ENCODE measurements at places on chromosomes 4 and X.

- no peaks in the 10 kb centered on the region for H3K36me3 ChIP-seq
- H3K4me1 ChIP-seq = no peaks in the 10 kb centered on the region
- H3K4me3 ChIP-seq = no peak overlapping the region
- no peak overlapping the region for H3K27ac ChIP-seq
- DNase-seq = no peak
Measured at GRCh38 chrX:134774190-134775048, 116.1 kb upstream of the PLAC1 start.

DNA sequence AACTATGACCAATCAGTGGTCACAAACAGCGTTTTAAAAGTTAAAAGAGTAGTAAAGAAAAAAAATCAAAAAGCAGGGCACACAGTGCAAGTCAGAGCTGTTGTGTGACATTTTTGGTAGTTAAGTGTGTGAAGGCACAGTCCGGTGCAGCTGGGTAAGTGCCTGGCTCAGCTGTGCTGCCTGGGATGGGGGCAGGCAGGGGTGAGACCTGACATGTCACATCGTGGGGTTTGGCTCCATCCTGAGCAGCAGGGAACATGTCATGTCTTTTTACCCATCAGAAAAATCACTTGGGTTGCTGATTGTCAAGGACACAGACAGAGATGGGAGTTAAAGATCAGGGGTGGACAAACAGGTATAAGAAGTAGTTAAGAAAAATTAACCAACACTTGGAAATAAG lies 125.1 kb downstream of the NSUN7 start:
- H3K27me3 ChIP-seq = no peaks in the 10 kb centered on the region
- no peak overlapping the region for H3K27ac ChIP-seq
- no peaks in the 10 kb centered on the region for H3K36me3 ChIP-seq
- no peak overlapping the region for H3K4me3 ChIP-seq
- no peaks in the 10 kb centered on the region for H3K4me1 ChIP-seq
- no peak for DNase-seq

GRCh38 chrX:150375243-150375770 lies 12.2 kb downstream of the MAMLD1 start:
- H3K36me3 ChIP-seq = no peaks in the 10 kb centered on the region
- H3K4me3 ChIP-seq = no peak overlapping the region
- H3K4me1 ChIP-seq = no peaks in the 10 kb centered on the region
- no peak for DNase-seq
- no peaks in the 10 kb centered on the region for H3K27me3 ChIP-seq
- no peak overlapping the region for H3K27ac ChIP-seq

- H3K27ac ChIP-seq = no peak overlapping the region
- no peaks in the 10 kb centered on the region for H3K27me3 ChIP-seq
- DNase-seq = no peak
- no peaks in the 10 kb centered on the region for H3K36me3 ChIP-seq
Measured at GRCh38 chr4:43456383-43456782, 563.9 kb downstream of the GRXCR1 start.

DNA sequence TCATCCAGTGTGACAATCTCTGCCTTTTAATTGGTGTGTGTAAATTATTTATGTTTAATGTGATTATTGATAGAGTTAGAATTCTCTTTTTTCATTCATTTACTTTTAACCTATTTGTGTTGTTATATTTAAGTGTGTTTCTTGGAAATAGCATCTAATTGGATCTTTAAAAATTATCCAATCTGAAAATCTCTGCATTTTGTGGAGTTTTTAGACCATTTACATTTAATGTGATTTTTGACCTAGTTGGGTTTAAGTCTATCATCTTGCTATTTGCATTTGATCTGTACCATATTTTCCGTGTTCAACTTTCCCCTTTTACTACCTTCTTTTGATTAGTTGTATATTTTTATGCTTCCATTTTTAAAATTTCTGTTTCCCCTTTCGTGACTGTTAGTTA lies 71.3 kb downstream of the TENM3 start:
- H3K36me3 ChIP-seq = no peaks in the 10 kb centered on the region
- no peak overlapping the region for H3K4me3 ChIP-seq
- no peak for DNase-seq
- H3K27ac ChIP-seq = no peak overlapping the region
- no peaks in the 10 kb centered on the region for H3K4me1 ChIP-seq

DNA sequence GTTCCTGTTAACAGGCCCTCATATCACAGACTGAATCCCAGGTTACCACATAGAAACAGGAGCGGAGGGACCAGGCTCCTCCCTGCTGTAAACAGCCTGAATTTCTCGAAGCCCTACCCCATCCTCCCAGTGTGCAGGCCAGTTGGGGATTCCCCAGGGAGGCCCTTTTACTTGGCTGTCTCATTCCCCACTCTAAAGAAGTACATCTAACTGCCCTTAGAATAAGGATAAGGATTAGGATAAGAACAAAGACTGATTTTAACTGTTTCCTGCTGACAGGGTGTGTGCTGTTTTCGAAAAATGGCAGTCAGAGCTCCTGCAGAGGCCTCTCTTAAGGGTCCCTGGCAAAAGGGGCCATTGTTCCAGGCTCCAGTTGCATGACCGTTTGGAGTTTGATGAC lies 133.7 kb downstream of the PAPSS1 start:
- no peak overlapping the region for H3K4me3 ChIP-seq
- H3K36me3 ChIP-seq = no peaks in the 10 kb centered on the region
- no peak overlapping the region for H3K27ac ChIP-seq

DNA sequence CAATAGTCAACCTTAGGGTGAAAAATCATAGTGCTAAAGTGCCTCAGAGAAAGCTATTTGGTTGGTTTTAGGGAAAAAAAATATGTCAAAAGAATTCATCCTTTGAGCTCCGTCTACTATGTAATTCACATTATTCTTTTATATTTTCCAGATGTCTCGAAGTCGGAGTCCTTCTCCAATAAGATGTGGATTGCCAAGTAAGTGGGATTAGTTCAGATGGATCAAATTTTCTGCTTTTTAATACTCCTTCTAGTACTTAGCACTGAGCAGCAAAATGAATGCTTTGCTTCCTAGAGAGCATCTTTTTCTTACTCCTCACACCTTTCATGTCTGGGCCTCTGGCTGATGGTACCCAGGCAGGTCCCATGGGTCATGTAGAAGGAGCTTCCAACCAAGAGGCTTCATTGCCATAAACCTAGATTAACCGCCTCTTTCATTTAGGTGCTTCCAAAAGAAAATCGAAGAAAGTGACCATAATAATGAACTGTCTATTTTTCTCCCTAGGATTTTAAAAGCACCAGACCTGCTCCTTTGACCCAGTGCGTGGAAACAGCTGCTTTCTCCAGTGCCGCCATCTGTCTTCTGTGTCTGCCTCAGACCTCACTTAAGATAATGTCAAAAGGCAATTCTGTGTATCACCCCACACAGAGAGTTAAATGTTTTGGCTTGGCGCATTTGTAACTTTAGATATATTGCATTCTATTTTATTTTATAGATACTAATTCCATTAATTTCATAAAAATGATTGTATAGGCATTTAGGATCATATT lies 43.5 kb downstream of the SPATA18 start:
- no peak overlapping the region for H3K4me3 ChIP-seq
- no peaks in the 10 kb centered on the region for H3K36me3 ChIP-seq
- H3K27me3 ChIP-seq = no peaks in the 10 kb centered on the region
- H3K27ac ChIP-seq = no peak overlapping the region

DNA sequence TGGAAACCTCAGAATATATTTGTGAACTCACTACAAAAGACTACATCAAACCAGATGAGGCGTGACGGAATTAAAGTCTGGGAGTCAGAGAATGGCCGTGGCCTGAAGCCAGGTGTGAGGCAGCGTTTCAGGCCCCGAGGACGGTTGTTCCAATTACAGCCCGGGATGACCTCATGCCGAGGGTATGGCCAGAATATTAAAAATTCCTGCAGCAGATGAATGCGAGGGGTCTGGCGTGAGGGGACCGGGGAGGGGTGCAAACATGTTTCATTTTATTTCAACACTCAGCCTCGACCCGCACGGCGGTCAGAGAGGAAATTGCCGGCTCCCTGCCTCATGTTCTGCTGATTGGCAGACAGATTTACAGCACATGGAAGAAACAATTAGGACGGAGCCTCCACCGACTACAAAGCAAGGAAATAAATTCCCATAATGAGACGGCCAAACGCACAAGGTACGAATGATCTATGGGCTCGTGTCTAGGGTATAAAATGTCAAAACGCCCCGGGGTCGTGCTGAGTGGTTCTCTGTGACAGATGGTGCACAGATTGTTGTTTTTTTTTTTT lies 289.7 kb downstream of the SHOX start:
- H3K27me3 ChIP-seq = no peaks in the 10 kb centered on the region
- no peaks in the 10 kb centered on the region for H3K36me3 ChIP-seq
- H3K27ac ChIP-seq = no peak overlapping the region
- DNase-seq = no peak

- peak; percentile 74 for DNase-seq
- no peak overlapping the region for H3K27ac ChIP-seq
- no peak overlapping the region for H3K4me3 ChIP-seq
- peaks cover 53% of the 10 kb centered on the region for H3K27me3 ChIP-seq
Measured at GRCh38 chr4:99624141-99624719, 33.4 kb downstream of the C4orf54 start.

DNA sequence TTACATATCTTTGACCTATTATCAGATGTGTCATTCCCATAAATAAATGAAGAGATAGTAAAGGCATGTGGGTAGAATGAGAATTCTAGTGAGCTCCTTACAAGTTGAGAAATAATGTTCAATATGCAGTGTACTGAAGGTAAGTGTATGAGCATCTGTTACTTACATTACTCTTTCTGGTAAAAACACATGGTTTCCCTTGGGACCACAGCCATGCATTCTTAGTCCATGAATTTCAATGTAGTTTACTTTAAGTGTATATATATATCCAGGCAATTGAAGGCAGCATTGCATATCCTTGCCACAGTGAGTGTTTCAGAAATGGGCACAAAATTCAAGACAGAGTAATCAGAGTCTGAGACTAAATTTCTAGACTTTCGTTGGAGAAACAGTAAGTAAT lies 277.2 kb downstream of the CXXC4 start:
- H3K4me1 ChIP-seq = no peaks in the 10 kb centered on the region
- H3K36me3 ChIP-seq = no peaks in the 10 kb centered on the region
- DNase-seq = no peak
- no peak overlapping the region for H3K27ac ChIP-seq
- H3K27me3 ChIP-seq = no peaks in the 10 kb centered on the region
- no peak overlapping the region for H3K4me3 ChIP-seq

DNA sequence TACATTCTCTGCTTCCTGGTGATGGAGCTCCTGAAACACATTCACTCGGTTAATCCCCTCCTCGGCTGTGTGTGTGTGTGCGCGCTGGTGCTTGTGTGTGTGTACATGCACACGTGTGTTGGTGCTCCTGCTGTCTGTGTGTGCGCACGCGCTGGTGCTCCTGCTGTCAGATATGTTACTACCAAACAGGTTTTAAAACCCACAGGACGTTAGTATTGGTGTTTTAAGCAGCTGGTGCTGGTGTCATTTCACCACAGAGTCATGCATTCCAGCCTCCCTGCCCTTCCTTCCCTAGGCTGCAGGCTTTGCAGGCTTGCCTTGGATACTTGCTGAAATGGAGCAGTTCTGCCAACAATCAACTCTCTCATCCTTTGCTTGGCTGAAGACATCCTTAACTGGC lies 48.1 kb upstream of the CPLX1 start:
- no peaks in the 10 kb centered on the region for H3K27me3 ChIP-seq
- no peaks in the 10 kb centered on the region for H3K4me1 ChIP-seq
- no peak overlapping the region for H3K27ac ChIP-seq
- no peak overlapping the region for H3K4me3 ChIP-seq

DNA sequence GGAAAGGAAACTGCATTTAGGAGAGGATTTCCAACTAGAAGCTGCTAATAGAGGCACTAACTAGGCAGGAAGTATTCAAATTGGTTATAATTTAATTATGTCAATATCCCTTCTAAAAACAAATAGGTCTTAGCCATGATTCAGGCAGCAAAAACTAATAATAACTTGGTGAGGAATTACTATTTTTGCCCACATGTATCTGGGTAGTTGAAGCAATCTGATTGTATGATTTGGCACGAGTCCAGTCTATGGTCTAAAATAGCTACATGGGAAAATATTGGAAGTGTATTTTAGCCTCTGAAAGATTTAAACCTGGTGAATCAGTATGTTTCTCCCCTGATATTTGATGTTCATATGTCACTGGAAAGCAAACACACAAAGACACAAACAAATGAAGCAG lies 62.2 kb downstream of the MFAP3L start:
- no peak overlapping the region for H3K27ac ChIP-seq
- H3K36me3 ChIP-seq = no peaks in the 10 kb centered on the region
- H3K4me3 ChIP-seq = no peak overlapping the region
- no peaks in the 10 kb centered on the region for H3K4me1 ChIP-seq
- H3K27me3 ChIP-seq = no peaks in the 10 kb centered on the region
